ENCODE measurements at places on chromosomes 6 and 20. TPM values are rescaled to one million over a fixed set of nuclear protein-coding genes. Genes with fewer than 3 reads are reported as not detected.

GRCh38 chr20:59932616-59933295, 681 bp downstream of the SYCP2 start:
- H3K27me3 ChIP-seq, result peaks cover 1% of the 10 kb centered on the region
- peak overlapping the region; percentile 63 for H3K4me3 ChIP-seq
- peaks cover 24% of the 10 kb centered on the region for H3K4me1 ChIP-seq
- no peak for DNase-seq

DNA sequence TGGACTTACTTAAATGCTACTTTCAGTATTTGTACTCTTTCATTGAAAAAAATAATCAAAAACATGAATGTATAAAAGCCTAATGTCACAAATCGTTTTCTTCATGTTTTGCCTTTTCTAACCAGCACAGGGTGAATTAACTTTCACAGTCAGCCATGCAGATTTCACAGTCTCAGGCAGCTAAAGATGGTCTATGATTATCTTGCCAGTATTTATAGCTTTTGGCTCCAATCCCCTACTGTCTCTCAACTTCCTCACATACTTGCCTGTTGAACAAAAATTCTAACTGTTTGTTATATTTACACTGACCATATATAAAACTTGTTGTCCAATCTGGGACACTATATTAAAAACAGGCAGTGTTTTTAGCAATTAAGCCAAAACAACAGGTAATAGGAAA, 358.2 kb downstream of the ARHGAP18 start:
- H3K36me3 ChIP-seq, result no peaks in the 10 kb centered on the region
- no peak overlapping the region for H3K4me3 ChIP-seq
- H3K27me3 ChIP-seq, result peaks cover 4% of the 10 kb centered on the region
- H3K27ac ChIP-seq, result no peak overlapping the region
- no peak for DNase-seq

Gene ZNF318
- total RNA-seq, result 12.9 TPM

Gene OR2H2
- not detected for total RNA-seq

Gene KCNK15
- total RNA-seq, result 1.4 TPM

Gene GMEB2
- total RNA-seq, result 14.1 TPM
